Activated CD4-positive, alpha-beta T cell treated with anti-CD3 and anti-CD28 coated beads, Interleukin-2, amount 10 ng/mL, durations not matched to agents 24 days and 14 days (primary cell): ENCODE measurements at places on chromosomes 13 and 19.

DNA sequence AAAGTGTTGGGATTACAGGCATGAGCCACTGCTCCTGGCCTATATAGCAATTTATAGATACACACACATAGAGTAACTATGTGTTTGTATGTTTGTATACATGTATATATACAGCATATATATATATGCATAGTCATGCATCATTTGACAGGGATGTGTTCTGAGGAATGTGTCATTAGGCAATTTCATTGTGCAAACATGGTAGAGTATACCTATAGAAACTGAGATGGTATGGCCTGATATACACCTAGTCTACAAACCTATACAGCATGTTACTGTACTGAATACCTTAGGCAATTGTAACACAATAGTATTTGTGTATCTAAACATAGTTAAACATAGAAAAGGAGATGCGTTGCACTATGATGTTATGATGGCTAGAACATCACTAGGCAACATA, 53.0 kb upstream of the PCCA start:
- H3K4me1 ChIP-seq: no peaks in the 10 kb centered on the region
- peaks cover 11% of the 10 kb centered on the region for H3K27me3 ChIP-seq
- no peak for DNase-seq
- H3K27ac ChIP-seq: no peak overlapping the region
- no peaks in the 10 kb centered on the region for H3K36me3 ChIP-seq

- H3K4me3 ChIP-seq: no peak overlapping the region
- no peaks in the 10 kb centered on the region for H3K27me3 ChIP-seq
- no peaks in the 10 kb centered on the region for H3K36me3 ChIP-seq
- no peaks in the 10 kb centered on the region for H3K4me1 ChIP-seq
- no peak overlapping the region for H3K27ac ChIP-seq
Observed at GRCh38 chr13:69292789-69293425, 814.7 kb upstream of the ATXN8OS start.

DNA sequence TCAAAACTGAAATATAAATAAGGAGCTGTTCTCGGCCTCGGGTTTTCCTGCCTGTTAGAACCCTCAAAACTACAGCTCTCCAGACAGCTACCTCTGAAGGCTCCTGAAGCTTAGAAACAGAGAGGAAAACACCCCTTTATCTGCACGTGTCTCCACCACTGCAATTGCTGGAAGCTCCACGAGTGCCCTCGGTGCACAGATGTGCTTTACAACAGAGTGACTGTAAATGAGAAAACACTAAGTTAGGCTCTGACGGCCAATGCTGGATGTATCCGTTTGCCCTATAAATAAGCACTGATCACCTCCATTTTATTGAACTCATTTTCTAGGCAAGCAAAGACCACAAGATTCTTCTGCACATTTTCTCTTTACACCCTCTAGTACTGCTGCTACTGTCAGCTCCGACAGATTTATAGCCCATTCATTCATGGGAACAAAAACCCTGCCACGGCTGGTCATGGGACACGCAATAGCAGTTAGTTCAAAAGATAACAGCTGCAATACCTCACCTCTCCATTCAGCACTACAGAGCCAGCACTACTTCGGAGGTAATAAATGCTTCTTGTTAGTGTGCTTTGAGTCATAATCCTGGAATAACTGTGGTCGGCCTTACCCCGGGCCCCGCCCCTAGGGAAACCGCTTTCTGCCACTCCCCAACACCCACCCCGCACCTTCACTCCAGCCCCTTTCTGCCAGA, 241.1 kb upstream of the ZNF507 start:
- H3K27me3 ChIP-seq: peaks cover 2% of the 10 kb centered on the region
- no peak overlapping the region for H3K4me3 ChIP-seq
- H3K4me1 ChIP-seq: no peaks in the 10 kb centered on the region
- H3K36me3 ChIP-seq: no peaks in the 10 kb centered on the region
- H3K27ac ChIP-seq: no peak overlapping the region
- no peak for DNase-seq

- H3K4me3 ChIP-seq: peak overlapping the region; percentile 21
- DNase-seq: no peak
- H3K27me3 ChIP-seq: peaks cover 16% of the 10 kb centered on the region
- peaks cover 74% of the 10 kb centered on the region for H3K4me1 ChIP-seq
Observed at GRCh38 chr19:16359964-16360363, 35.3 kb downstream of the KLF2 start.
